ENCODE measurements at places on chromosomes 11 and 22.

- DNase-seq, result no peak
These were observed 112.0 kb downstream of the SGSM3 start for GRCh38 chr22:40482391-40482790.

- DNase-seq, result no peak
These were observed 1.8 kb downstream of the SIK3 start for GRCh38 chr11:117096201-117096991.

DNA sequence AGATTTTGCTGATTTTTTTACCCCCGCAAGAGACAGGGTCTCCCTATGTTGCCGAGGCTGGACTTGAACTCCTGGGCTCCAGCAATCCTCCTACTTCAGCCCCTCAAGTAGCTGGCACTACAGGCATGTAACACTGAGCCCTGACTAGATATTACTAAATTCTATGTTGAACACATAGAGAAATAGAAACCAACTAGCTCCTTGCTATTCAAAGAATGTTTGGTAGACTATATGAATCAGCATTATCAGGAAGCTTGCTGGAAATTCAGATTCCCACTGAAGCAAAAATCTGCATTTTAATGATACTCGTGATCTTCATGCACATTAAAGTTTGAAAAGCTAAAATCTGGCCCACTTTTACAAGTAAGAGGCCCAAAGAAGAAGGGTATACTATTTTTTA is 11.9 kb downstream of the TMEM41B start:
- no peak for DNase-seq

GRCh38 chr11:538431-539051 is 1.2 kb downstream of the LRRC56 start:
- no peak for DNase-seq

DNA sequence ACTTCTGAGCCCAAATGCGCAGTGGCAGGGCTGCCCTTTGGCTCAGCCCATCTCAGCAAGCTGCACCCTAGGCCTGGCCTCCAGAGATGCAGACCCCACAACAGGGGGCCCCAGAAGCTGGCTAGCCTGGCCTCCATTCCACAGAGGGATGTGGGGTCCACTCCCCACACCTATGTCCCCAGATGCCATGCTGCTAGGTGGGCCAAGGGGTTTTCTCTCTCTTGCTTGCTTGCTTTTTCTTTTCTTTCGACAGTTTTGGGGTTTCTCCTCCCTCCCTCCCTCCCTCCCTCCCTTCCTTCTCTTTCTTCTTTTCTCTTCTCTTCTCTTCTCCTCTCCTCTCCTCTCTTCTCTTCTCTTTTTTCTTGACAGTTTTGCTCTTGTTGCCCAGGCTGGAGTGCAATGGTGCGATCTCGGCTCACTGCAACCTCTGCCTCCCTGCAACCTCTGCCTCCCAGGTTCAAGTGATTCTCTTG is 9.6 kb downstream of the SCARF2 start:
- DNase-seq, result no peak

DNA sequence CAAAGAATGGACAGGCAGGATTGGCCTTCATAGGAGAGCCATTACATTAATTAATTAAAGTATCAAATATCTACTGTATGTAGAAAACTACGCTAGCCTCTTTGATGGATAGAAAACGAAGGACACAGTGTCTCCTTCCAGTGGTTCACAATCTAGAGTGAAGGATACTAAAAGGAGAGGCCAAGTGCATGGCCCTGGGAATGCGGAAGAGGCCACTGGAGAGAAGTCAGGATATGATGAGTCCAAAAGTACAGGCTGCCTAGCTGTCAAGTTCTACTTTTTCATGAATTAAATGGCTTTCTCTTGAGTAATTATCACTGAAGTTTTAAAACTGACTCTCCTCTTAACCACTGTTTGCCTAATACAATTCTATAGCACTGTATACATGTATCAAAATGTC is 41.9 kb downstream of the ATG16L2 start:
- DNase-seq, result no peak

- no peak for DNase-seq
These were observed 61.1 kb downstream of the CACNA1I start for GRCh38 chr22:39631381-39632286.

- DNase-seq, result peak; percentile 3
These were observed 164.4 kb upstream of the ZBED5 start for GRCh38 chr11:11022125-11022730.

- DNase-seq, result no peak
These were observed 28.6 kb downstream of the RIBC2 start for GRCh38 chr22:45442116-45442515.

- peak; percentile 29 for DNase-seq
These were observed 17.1 kb upstream of the RBM4B start for GRCh38 chr11:66694732-66695207.

GRCh38 chr11:11580841-11581411 is 40.9 kb downstream of the GALNT18 start:
- DNase-seq, result peak; percentile 54

GRCh38 chr11:96001037-96001436 is 77.1 kb upstream of the MTMR2 start:
- DNase-seq, result no peak

GRCh38 chr22:43292630-43293018 is 50.5 kb downstream of the SCUBE1 start:
- DNase-seq, result no peak

DNA sequence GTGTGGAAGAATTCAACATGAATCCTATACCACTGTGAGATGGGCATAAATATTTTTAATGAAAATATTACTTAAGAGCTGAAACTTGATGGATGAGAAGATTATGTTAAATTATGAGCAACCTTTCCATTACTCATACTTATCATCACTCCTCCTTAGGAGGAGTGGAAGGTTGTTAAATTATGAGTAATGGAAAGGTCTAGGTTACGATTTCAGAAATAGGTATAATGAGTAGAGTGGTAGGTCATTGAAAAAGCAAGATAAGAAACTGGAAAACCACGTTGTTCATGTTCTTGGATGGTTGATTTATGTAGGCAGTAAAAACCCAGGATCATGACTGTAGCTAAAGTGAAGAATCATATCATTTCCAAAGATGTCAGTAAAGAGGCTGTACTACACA is 973.2 kb upstream of the RAG2 start:
- no peak for DNase-seq

DNA sequence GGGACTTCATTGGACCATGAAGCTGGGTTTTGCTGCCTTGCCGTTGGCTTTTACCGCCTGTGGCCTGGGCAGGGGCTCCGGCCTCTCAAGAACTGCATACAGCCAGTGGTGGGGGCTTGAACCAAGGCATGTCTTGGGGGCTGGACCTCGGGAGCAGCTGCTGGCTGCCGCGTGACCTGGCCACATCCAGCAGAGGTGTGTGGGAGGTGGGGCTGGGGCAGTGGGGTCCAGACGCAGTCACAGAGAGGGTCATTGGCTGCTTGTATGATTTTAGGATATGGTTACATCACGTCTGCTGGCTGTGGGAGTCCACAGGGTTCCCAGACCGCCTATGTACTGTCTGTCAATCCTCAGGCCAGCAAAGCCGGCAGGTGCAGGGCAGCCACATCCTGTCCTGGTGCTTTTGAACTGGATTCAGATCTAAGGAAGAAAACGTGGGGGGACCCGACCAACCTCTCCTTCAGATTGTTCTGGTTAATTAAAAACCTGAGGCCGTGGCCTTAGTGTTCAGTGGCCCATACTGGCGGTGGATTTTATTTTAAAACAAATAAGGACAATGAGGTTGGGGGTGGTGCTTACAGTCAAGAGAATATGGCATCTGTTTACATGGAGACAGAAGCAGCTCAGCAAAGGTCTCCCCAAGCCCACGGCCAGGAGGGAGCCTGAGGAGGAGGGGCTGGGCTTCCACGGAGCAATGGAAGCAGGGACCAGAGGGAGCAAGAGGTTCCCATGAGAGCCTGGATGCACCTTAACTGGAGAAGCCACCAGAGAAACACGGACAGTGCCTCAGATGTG is 426.0 kb downstream of the TBC1D22A start:
- DNase-seq, result no peak

DNA sequence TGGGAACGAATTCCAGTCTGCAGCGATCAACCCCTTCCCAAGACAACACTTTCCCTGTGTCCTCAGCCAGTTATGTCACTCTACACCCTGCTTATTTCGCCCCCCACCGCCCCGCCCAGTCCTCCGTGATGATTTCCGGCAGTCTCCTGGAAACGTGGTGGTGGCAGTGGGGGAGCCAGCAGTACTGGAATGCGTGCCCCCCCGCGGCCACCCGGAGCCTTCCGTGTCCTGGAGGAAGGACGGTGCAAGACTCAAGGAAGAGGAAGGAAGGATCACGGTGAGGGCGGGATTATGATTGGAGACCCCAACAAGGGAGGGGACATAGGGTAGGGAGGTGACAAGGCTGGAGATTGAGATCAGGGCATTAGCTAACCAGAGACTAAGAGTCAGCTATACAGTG is 4.1 kb downstream of the ROBO3 start:
- DNase-seq, result no peak

DNA sequence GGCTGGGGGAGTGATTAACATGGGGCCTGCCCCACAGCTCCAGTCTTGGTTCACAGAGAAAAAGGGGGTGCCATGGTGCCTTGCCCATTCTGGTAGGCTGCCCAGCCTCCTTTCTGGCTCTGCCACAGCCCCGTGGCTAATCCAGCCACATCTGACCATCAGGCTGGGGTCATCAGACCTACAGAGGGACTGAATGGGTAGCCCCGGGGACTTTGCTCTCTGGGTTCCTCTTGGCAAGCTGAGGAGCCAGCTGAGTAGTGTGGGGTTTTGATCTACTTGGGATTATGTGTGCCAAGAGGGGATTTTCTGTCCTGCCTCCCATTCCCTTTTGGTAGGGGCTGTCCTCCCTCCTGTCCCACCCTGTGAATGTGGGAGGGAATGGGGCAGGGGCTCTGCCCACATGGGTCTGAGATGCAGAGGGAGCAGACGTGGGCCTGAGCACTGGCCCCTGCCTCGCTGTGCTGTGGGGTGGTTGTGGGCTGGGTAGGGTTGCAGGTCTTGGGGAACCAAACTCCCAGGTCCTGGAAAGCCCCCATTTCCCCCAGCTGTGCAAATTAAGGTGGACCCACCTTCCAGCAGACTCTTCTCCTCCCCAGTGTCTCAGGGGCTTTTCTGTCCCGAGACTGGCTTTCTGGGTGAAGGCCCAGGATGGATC is 32.0 kb downstream of the CD82 start:
- DNase-seq, result no peak

DNA sequence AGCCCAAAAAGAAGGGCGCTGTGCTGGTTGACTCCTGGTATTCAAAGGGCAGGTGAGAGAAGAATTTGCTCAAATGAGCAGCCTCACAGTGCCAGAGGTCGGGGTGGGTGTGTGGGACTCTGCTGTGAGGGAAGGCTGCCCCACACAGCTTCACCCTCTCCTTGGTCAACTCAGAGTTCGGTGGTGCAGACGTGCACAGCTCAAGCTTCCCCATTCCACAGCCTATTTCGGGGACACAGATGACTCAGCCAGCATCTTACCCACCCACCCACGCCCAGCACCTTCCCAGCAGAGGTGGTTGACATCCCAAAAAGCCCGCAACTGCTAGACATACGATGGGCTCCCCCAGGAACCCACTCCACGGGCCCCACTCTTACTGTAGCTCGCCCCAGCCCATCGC is 46.5 kb upstream of the CCND1 start:
- no peak for DNase-seq

- no peak for DNase-seq
These were observed 28.5 kb upstream of the CCDC34 start for GRCh38 chr11:27391331-27392015.

DNA sequence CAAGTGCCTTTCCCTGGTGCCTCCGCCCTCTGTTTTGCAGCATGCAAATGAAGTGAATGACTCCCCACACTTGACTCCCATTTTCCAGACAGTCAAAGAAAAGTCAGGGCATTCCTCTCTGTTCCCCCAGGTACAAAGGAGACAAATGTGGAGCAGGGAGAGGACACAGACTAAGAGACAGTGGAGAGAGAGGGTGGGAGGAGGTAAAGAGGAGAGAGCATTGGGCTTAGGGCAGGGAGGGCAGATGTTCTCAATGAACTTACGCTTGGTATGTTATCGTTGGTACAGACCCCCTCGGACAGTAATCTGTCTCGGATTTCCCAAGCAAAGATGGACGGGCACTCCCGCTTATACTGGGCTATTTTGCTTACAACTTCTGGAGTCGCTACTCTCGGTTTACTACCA is 9.8 kb downstream of the PAX6 start:
- DNase-seq, result no peak
